Right atrium auricular region (tissue), 2 donors: ENCODE measurements at places on chromosomes 3 and 15.

DNA sequence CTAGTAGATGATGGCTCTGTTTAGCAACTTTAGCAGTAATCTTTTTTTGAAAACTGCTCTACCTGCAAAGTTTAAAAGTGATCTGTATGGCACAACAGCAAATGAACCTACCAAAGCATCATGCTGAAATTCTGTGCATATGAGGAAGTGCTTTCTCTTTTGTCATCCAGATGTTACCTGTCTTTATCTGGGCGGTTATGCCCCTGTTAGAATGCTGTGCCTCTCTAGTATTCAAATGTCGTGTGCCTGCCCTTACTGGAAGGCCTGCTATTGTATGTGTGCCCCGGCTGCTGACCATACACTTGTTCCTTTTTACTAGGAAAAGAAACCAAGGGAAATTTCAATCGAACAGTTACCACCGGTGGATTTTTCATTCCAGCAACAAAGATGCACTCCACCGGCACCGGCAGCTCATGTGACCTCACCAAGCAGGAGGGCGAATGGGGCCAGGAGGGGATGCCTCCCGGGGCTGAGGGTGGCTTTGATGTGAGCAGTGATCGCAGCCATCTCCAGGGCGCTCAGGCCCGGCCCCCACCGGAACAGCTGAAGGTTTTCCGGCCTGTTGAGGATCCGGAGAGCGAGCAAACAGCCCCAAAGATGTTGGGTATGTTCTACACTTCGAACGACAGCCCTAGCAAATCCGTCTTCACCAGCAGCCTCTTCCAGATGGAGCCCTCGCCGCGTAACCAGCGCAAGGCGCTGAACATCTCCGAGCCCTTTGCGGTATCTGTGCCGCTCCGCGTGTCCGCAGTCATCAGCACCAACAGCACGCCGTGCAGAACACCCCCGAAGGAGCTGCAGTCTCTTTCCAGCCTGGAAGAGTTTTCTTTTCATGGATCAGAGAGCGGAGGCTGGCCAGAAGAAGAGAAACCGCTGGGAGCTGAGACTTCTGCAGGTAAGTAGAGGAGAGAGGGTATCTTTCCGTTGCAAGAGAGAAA, 61.6 kb downstream of the TMEM39A start:
- no peak for DNase-seq

DNA sequence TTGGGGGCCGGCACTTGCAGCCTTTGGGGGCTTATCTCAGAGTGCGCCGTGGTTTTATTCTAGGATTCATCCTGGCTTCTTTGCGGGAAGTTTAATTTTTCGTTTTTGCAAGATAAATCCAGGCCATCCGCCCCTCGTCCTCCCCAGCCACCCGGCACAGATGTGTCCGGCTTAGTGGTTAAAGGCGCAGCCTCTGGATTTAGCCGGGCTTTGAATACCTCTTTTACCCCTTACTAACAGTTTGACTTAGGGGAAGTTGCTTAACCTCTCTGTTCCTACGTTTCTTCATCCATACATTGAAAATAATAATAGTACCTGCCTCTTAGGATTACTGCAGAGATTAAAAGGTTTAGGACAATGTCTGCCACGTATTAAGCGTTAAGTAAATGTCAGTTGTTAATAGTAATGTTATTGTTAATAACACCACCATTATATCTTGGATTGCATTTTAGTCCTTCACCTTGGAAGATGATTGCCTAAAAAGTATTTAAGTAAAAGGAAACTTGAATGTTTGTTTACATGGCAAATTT, 714 bp downstream of the ECT2 start:
- DNase-seq: no peak

GRCh38 chr3:190182418-190183043, 61.8 kb upstream of the P3H2 start:
- no peak for DNase-seq

DNA sequence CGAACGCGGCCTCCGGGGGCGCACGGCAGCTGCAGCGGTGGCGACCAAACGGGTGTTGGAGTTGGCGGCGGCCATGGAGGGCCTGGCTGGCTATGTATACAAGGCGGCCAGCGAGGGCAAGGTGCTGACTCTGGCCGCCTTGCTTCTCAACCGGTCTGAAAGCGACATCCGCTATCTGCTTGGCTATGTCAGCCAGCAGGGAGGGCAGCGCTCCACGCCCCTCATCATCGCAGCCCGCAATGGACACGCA, 725 bp downstream of the FEM1B start:
- DNase-seq: no peak

DNA sequence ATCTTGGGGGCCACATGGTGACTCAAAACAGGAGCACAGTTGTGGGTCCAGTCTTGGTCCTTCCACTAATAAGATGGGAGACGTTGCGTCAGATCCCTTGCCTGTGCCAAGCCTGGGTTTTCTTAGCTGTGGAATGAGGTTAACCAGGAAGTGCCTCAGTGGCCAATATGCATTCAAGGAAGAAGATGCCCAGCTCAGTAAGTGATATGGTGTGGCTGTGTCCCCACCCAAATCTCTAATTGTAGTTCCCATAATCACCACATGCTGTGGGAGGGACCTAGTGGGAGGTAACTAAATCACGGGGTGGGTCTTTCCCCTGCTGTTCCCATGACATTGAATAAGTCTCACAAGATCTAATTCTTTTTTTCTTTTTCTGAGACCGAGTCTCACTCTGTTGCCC, 6.4 kb downstream of the ALG1L2 start:
- no peak for DNase-seq

DNA sequence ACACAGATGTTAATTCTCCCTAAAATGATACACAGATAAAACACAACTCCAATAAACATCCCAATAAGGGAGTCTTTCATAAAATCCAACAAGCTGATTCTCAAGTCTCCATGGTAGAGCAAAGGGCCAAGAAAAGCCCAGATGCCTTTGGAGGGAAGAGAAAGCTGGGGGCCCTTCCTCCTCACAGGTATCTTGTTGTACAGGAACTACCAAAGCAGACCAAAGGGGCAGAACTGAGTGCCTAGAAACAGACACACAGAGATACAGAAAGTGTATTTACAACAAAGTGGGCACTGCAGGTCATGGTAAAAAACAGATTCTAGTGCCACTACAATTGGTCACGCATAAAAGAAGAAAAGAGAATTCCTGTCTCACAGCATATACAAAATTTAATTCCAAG, 87.2 kb upstream of the NSMCE3 start:
- no peak for DNase-seq

GRCh38 chr3:119257654-119258410, 17.2 kb upstream of the B4GALT4 start:
- no peak for DNase-seq

- no peak for DNase-seq
Measured at GRCh38 chr3:104165866-104166265, 1200.8 kb upstream of the ALCAM start.
